ENCODE measurements at places on chromosomes 7 and 10. TPM values are rescaled to one million over a fixed set of nuclear protein-coding genes. Genes with fewer than 3 reads are reported as not detected.

GRCh38 chr10:50556237-50557120 is 67.3 kb downstream of the SGMS1 start:
- DNase-seq, result no peak

DNA sequence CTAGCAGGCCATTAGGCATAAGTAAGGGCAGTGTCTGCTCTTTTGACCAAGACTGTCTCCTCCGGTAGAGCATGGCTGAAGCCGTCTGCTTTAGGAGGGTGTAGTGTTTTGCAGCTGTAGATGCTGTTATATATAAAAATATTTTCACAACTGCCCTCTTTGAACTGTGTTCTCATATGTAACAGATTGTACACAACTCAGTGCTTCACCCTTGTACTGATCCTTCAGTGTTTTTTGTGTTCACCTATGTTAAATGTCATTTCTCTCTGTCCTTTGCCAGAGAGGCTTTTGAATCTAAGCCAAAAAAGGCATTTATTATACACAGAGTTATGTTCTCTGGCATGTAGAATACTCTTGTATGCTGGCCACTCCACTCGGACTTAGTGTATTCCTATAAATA is 135.5 kb downstream of the BICC1 start:
- DNase-seq, result no peak

GRCh38 chr7:24419077-24419476 is 135.1 kb downstream of the NPY start:
- peak; percentile 24 for DNase-seq

DNA sequence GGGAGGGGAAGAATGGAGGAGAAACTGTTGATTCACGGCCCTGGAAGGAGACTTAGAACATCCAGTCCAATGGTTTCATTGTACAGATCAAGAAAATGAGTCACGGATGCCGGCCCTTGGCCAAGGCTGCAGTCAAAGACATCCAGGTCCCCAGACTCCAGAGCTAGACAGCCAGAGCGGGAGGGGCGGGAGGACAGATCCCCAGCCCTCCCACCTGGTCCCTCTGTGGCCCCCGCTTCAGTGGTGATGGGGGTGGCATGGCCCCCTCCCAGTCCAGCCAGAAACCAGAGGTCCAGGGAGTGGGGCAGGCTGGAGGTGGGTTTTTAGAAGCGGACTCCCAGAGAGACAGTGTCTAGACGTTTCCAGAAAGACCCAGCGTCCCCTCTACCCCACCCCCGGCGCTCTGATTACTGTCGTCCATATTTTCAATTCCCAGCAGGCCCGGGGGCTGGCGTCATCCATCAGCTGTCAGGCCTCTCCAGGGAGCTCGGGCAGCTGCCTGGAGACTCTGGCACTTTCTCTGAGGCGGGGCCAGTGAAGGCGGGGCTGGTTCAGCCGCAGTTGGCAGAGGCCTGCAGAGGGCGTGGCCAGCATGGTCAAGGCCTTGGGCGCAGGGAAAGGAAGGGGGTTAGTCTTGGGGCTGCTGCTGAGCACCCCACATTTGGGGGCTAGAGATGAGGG is 8.0 kb upstream of the HSPB1 start:
- DNase-seq, result peak; percentile 55

GRCh38 chr10:123537188-123537961 is 128.8 kb upstream of the GPR26 start:
- peak; percentile 72 for DNase-seq

DNA sequence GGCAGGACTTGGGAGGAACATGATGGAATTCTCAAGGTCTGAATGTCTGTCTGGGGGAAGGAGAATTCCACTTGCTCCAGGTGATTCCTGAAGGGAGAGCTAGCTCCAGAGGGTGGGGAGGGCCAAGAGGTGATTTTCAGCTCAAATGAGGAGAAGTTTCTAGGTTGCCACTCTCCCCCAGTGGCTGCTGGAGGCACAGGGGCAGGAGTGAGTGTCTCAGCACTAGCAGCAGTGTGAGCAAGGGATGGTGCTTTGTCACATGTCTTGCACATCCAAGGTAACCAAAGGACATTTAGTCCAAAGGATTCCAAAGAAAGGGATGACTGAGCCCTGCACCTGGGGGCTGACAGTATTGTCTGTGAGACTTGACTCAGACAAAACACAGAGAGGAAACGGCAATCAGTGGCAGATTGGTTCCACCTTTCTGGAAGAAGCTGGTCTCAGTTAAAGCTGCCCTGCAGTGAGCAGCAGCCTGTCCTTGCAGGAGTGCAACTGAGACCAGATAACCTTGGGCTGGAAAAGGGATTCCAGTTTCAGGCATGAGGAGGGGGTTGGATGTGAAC is 51.2 kb upstream of the PCBD1 start:
- DNase-seq, result no peak

DNA sequence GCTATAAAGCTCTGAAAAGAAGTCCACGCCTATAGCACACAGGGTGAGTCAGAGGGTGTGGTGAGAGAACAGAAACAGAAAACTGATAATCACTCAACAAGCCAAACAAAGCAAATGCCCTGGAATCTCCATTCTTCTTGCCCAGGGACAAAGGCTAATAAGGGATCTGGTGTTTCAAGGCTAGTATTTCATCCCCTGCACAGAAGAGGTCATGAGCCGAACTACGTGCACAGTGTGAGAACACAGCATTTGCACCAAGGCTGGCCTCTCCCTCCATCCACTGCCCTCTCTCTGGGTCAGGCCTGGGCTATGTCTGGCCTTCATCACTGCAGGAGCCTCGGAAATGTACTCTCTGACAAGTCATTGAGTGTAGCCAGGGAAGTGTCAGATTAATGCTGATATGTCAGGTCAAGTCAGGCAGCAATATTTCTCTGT is 42.7 kb downstream of the PRR15 start:
- DNase-seq, result no peak

The TRIL gene
- not detected for total RNA-seq

The PSD gene
- 10.9 TPM for total RNA-seq

The MMP21 gene
- not detected for total RNA-seq
